ENCODE measurements at places on chromosomes 3 and 15.

DNA sequence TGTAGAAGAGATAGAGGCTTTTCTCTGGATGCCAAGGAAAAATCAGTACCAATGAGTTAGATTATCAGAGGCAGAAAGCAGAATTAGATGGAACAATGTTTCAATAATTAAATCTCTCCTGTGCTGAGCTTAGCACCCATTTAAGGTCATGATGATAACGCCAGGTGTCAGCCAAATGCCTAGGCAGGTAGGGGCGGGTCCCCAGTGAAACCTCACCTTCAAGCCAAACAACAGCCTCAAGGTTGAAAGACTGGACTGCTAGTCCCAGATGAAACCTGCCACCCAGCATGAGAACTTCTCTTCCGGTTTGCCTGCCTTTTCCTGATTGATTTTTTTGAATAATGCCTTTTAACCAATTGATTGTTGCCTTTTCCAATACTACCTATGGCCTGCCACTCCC, 363.0 kb downstream of the PLOD2 start:
- DNase-seq: no peak

GRCh38 chr3:142022381-142022780, 127.0 kb downstream of the TFDP2 start:
- DNase-seq: no peak

GRCh38 chr3:26438325-26438940, 184.1 kb upstream of the LRRC3B start:
- no peak for DNase-seq

- no peak for DNase-seq
Measured at GRCh38 chr15:98718426-98719136, 70.2 kb downstream of the IGF1R start.

- no peak for DNase-seq
Measured at GRCh38 chr3:76657909-76658308, 382.0 kb upstream of the ROBO2 start.

DNA sequence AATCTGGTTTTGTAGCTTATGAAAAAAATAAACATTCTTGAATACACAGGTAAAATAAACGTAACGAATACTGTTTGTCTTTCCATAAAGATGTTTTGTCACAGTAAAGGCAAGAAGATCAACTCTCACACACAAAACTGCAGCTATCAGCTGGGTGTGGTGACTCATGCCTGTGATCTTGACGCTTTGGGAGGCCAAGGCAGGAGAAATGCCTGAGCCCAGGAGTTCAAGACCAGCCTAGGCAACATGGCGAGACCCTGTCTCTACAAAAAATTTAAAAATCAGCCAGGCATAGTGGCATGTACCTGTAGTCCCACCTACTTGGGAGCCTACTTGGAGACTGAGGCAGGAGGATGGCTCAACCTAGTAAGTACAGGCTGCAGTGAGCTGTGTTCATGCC, 39.6 kb downstream of the CBLB start:
- DNase-seq: no peak
